ENCODE measurements at places on chromosomes 6 and 20. TPM values are rescaled to one million over a fixed set of nuclear protein-coding genes. Genes with fewer than 3 reads are reported as not detected.

DNA sequence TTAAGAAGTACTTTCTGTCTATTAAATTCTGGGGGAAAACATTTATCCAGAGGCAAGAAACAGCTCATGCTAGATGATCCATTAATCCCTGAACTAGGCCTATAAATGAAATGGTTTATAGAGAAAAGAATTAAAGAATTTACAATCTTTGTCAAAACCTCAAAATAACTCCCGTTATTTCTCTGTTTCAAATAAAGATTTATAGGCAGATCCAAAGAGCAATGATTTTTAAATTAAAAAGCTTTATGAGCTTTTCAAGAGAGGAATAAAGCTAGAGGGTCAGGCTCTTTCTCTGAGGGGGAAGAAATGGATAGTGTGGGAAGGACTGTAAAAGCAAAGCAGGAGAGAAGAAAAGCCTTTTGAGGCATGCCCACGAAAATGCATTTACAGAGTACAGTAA lies 82.5 kb upstream of the OGFRL1 start:
- H3K27me3 ChIP-seq = no peaks in the 10 kb centered on the region
- no peak overlapping the region for H3K4me3 ChIP-seq
- DNase-seq = no peak
- H3K27ac ChIP-seq = no peak overlapping the region

DNA sequence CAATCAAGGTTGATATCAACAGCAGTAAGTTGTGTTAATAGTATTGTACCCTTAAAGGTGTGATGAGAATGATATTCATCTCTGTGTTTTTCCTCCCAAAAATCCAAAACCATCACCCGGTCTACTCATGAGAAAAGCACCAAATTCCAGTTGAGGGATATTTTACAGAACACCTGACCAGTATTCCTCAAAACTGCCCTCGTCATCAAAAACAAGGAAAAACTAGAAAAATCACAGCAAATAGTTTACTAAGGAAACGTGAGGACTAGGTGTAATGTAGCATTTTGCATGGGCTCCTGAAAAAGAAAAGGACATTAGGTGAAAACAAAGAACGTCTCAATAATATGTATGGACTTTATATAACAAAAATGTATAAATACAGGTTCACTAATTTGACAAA lies 394.4 kb upstream of the NRSN1 start:
- DNase-seq = no peak
- no peaks in the 10 kb centered on the region for H3K36me3 ChIP-seq
- H3K27me3 ChIP-seq = no peaks in the 10 kb centered on the region
- no peaks in the 10 kb centered on the region for H3K4me1 ChIP-seq
- H3K4me3 ChIP-seq = no peak overlapping the region
- no peak overlapping the region for H3K27ac ChIP-seq

DNA sequence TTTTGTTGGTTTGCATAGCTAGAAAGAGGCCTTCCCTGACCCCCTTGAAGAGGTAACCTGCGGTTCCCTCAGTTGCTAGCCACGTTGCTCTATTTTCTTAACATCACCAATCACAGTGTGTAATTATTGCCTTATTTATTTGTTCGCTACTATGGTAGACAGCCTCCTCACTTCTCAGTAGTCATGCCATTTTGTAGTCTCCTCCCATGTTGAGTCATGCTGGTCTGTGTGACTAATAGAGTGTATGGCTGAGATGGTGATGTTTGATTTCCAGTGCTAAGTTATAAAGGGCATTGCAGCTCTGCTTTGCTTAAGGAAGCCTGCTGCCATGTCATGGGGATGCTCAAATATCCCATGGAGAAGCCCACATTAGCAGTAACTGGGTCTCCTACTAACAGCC lies 236.6 kb upstream of the CHD6 start:
- H3K4me1 ChIP-seq = no peaks in the 10 kb centered on the region
- no peaks in the 10 kb centered on the region for H3K36me3 ChIP-seq
- no peak overlapping the region for H3K4me3 ChIP-seq
- H3K27me3 ChIP-seq = no peaks in the 10 kb centered on the region
- no peak for DNase-seq

DNA sequence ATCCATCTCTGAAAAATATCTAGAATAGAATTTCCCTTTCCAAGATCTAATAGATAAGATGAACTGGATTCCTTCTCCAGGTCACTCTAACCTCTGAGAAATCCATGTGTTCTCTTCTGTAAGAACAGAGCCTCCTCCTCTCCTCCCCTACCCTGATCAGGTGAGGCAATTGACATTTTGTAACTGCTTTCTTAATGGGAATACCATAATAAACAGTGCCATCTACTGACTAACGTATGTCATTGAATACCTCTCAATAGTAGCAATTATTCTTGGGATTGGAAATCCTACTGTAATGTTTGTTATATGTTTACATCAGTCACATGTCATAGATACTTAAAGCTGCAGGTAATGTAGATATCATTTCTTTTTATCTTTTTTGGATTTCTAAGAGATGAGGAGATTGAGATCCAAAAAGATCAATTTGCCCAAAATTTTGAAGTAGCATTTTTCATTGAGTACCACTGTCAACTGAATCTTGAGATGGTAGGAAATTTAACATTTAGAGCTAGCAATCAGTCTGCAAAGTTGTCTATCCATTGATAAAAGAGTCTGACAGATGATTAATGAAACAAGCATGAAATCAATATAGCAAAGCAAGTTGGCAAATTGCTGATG lies 365.8 kb upstream of the HSF2 start:
- no peak for DNase-seq
- H3K27ac ChIP-seq = no peak overlapping the region
- no peaks in the 10 kb centered on the region for H3K36me3 ChIP-seq
- no peak overlapping the region for H3K4me3 ChIP-seq
- H3K4me1 ChIP-seq = no peaks in the 10 kb centered on the region

GRCh38 chr6:42960243-42961019 lies at the start of gene GNMT:
Gene GNMT, plus strand, starts transcription at chr6:42960754. Its CDS starts 14 bp downstream, at chr6:42960768.
- peaks cover 35% of the 10 kb centered on the region for H3K36me3 ChIP-seq
- peaks cover 16% of the 10 kb centered on the region for H3K27me3 ChIP-seq

- no peak for DNase-seq
- H3K4me3 ChIP-seq = no peak overlapping the region
- H3K27ac ChIP-seq = no peak overlapping the region
- peaks cover 12% of the 10 kb centered on the region for H3K4me1 ChIP-seq
- no peaks in the 10 kb centered on the region for H3K36me3 ChIP-seq
These were observed 101.8 kb upstream of the COL21A1 start for GRCh38 chr6:56349194-56349593.

DNA sequence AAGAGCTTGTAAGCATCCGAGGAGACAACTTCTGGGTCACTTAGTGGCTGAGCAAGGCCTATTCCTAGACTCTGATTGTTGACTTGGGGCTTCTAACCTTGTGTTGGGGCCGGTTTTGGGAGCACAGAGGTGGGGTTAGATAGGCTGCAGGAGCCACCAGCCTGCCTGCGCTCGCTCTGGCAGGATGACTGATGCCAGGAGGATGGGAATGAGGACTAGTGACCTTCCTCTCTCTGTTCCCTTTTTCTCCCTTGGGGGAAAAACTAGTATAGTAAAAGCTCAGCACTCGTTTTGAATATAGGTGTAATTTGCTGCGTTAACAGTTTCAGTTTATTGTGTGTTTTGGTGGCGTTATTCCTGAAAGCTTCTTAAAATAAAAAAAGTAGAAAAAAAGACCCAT lies 141.5 kb downstream of the ARID1B start:
- no peaks in the 10 kb centered on the region for H3K4me1 ChIP-seq
- no peaks in the 10 kb centered on the region for H3K27me3 ChIP-seq
- H3K27ac ChIP-seq = no peak overlapping the region
- no peak overlapping the region for H3K4me3 ChIP-seq
- no peaks in the 10 kb centered on the region for H3K36me3 ChIP-seq
- DNase-seq = no peak

DNA sequence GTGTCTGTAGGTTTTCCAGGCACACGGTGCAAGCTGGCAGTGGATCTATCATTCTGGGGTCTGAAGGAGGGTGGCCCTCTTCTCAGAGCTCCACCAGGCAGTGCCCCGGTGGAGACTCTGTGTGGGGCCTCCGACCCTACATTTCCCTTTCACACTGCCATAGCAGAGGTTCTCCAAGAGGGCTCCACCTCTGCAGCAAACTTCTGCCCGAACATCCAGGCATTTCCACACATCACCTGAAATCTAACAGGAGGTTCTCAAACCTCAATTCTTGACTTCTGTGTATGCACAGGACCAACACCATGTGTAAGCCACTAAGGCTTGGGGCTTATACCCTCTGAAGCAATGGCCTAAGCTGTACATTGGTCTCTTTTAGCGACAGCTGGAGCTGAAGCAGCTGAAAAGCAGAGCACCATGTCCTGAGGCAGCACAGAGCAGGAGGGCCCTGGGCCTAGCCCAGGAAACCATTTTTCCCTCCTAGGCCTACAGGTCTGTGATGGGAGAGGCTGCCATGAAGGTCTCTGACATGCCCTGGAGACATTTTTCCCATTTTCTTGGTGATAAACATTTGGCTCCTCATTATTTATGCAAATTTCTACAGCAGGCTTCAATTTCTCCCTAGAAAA lies 253.3 kb downstream of the ERMARD start:
- H3K4me1 ChIP-seq = no peaks in the 10 kb centered on the region

- no peak overlapping the region for H3K27ac ChIP-seq
- H3K36me3 ChIP-seq = no peaks in the 10 kb centered on the region
- peaks cover 10% of the 10 kb centered on the region for H3K4me1 ChIP-seq
- peaks cover 59% of the 10 kb centered on the region for H3K27me3 ChIP-seq
These were observed 512.7 kb upstream of the ZNF337 start for GRCh38 chr20:26209171-26209941.

DNA sequence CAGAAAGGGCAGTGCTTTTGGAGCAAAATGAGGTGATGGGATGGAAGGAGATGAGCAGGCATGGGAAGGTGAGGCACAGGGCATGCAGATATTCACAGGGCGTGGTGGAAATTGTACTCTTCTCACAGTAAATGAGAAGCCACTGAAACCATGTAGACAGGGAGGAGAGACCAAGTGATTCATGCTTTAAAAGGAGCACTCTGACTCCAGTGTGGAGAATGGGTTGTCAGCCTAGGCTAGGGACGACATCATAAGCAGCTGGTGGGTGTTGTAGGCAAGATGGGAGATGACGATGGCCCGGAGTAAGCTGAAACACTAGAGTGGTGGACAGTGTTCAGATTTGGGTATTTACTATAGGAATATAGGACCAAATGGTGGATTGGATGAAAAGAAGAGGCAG lies 18.4 kb downstream of the PDE7B start:
- H3K27ac ChIP-seq = no peak overlapping the region
- no peaks in the 10 kb centered on the region for H3K27me3 ChIP-seq
- no peak overlapping the region for H3K4me3 ChIP-seq

DNA sequence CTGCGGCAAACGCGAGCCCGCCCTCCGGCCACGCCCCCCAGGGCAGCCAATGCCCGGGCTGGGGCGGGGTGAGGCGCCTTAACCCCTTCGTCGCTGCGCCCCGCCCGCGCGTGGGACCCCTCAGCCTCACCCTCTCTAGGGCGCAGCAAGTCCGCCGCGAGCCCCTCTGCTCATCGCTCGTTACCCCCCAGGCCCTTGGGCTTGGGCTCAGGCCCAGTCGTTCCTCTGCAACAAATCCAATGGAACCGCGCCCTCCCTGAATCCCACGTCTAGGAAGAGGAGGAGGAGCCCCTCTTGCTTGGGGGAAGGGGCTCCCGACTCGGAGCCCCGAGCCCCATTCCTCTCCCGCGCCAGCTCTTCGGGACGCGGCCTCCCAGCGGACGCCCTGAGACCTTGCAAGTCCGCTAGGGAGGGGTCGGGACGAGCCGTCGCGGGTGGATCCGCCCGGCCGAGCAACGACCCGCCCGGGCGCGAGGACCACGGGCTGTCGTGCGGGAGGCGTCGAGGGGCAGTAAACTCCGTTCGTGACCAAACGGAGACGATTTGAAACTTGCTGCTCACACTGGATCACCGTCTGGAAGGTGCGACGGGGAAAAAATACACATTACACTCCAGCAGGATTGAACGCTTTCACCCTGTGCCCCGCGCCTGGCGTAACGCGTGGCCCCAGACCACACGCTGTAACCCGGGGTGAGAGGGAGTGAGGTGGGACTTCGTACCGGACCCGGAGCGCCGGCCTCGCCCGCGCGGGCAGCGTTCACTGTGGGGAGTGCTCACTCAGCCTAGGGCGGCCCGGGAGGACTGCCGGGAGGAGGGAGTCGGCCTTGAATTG lies 477 bp upstream of the LZTS3 start:
- no peaks in the 10 kb centered on the region for H3K27me3 ChIP-seq
- H3K36me3 ChIP-seq = no peaks in the 10 kb centered on the region
- peaks cover 24% of the 10 kb centered on the region for H3K4me1 ChIP-seq
- peak overlapping the region; percentile 78 for H3K27ac ChIP-seq

DNA sequence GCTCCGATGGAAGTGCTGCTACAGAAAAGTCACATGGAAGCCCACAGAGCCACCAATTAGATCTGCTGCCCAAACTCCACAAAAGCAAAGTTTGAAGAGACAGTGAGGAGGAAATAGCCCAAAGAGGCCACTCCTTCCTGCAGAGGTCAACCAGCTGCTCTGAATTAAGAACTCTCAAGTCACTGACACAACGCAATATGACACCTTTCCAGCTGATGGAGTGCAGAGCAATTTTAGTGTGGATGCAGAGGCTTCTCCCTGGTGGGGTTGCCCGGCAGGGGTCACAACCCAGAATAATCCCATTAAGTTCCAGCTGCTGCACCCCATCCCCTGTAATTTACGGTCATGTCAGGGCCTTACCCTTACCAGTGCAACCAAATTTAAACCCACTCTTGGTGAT lies 361.9 kb upstream of the JARID2 start:
- no peaks in the 10 kb centered on the region for H3K27me3 ChIP-seq
- peaks cover 69% of the 10 kb centered on the region for H3K4me1 ChIP-seq
- H3K36me3 ChIP-seq = no peaks in the 10 kb centered on the region
- H3K27ac ChIP-seq = no peak overlapping the region
- DNase-seq = no peak
- no peak overlapping the region for H3K4me3 ChIP-seq

DNA sequence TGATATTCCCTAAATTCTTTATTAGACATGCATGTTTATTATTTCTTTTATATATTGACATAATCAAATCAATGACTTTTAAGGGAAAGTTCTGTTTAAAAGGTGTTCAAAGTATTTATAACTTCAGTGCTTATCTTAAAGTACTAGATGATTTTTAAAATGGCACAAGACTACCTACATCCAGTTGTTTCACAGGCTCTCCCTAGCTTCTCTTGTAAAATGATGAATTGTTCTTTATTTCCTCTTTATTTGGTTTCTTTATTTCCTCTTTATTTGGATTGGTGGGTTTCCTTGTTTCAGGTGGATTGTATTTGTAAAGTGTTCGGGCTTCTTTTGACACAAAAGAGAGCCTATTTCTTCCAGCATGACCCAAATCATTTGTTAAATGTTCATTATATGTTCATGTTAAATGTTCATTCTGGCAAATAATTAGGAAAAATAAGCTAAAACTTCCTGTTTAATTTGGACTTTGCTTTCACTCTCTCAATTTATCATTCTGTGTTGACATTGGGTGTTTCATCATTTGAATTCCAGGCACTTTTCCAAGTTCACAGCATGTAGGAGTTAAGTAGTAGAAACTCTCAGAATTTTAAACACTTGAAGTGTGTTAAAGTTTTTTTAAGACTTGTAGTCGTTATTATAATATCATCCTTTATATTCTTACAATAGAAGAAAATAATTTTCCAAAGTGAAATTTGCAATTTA lies 24.6 kb downstream of the MLIP start:
- no peak overlapping the region for H3K4me3 ChIP-seq
- H3K27ac ChIP-seq = no peak overlapping the region
- DNase-seq = no peak
- no peaks in the 10 kb centered on the region for H3K36me3 ChIP-seq

Gene KCNQ2
- total RNA-seq = 0.26 TPM

Gene EEF1E1
- 10.2 TPM for total RNA-seq

Gene IDH3B
- total RNA-seq = 219 TPM

Gene ESF1
- total RNA-seq = 12.2 TPM

Gene TAF4
- 10.3 TPM for total RNA-seq

Gene PBOV1
- total RNA-seq = not detected

Gene TRIM31
- total RNA-seq = not detected

Gene CRIP3
- total RNA-seq = 39.0 TPM

Gene BPIFB1
- not detected for total RNA-seq

Gene IPCEF1
- 0.60 TPM for total RNA-seq

Gene FGD2
- 2.2 TPM for total RNA-seq
